ENCODE measurements at places on chromosomes 13 and 19.

- DNase-seq, result no peak
Observed at GRCh38 chr13:26486550-26486949, 70.9 kb upstream of the WASF3 start.

- no peak for DNase-seq
Observed at GRCh38 chr13:46521921-46522747, 30.8 kb upstream of the LRCH1 start.

DNA sequence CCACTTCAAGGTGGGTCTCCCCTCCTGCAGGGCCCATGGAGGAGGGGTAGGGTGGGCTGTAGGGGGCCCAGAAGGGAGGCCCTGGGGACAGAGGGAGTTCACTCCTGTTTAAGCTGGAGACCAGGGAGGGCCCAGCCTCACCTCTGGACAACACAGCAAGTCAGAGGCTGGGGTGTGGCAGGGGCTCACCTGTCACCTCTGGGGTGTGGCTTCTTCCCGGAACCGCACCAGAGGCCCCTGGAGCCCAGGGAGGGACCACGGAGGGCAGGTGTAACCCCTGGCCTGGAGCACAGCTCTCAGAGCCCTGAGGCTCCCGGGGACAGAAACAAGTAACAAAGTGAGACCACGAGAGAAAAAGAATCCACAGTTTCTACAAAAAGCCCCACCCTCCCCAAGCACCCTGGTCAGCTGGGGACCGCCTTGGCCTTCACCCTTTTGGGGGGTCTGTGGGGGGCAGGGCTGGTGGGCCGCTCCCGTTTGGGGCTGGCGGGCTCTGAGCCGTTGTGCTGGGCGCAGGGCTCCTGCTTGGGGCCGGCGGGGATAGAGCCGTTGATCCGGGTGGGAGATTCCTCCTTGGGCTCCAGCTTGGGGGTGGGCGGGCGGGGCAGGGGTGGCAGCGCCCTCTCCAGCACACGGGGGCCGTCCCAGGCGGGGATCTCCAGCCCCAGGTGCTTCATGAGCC is 8.0 kb downstream of the SIRT6 start:
- no peak for DNase-seq

DNA sequence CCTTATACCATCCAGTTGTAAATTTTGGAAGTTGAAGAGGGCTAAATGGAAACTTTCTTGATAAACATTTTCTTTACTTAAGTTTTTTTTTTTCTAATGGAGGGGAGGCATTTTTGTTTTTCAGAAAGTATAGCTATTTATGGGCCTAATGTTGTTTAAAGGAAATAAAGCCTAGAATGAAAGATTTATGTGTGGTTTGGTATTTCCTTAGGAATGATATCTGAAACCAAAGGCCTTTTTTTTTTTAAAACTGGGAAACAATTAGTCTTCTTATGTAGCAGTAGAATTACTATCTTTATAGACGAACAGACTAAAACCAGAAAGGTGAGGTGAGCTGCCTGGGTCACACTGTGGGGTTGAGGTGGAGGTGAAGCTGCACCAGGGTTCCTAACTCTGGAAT is 80.1 kb downstream of the ESD start:
- peak; percentile 48 for DNase-seq

- DNase-seq, result no peak
Observed at GRCh38 chr13:25168790-25169189, 3.3 kb downstream of the AMER2 start.

GRCh38 chr13:110662091-110662490 is 43.8 kb downstream of the CARS2 start:
- DNase-seq, result no peak

DNA sequence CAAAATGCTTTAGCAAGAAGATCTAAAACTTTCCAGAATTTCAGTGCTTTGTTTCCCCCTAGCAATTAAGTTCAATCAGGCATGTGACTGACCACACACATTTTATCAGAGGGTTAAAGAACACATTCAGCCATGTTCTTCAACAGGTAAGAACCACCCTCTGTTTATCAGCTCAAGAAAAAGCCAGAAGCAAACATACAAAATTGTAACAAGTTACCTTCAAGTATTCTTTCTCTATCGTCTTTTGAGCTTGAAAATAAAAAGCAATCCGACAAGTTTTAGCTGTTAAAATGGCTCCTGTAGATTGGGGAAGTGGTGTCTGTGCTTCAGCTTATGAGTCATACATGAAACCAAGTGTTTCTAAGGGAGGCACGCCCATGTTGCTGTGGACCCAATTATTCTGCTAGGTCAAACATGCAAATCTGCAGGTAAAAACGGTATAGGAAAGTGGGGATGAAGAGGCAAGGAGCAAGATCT is at the start of gene ELF1:
ELF1 (minus strand) TSS at position 306 of the 477 bp plus-strand sequence. CDS start 37,262 bp downstream, outside the sequence.
- peak; percentile 30 for DNase-seq

DNA sequence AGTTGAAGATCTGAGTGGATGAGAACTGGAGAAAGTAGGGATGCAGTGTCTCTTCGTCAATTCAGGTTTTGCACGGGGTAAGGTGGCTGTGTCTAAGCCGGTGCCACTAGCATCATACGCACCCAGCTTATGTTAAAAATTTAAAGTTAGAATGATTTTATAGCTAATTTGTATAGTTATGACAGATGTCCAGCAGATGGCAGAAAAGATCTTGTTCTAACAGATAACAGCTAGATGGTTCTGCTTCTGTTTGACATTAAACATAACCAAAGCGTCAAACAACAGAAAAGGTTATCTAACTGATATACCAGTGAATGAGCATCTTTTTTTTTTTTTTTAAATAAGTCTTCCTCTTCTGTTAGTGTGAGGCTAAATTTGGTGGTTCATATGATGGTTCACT is 18.8 kb upstream of the EDDM13 start:
- DNase-seq, result peak; percentile 48

GRCh38 chr13:73110814-73111213 is 52.0 kb downstream of the KLF5 start:
- no peak for DNase-seq

GRCh38 chr19:46753420-46754155 is 7.3 kb upstream of the STRN4 start:
- no peak for DNase-seq

DNA sequence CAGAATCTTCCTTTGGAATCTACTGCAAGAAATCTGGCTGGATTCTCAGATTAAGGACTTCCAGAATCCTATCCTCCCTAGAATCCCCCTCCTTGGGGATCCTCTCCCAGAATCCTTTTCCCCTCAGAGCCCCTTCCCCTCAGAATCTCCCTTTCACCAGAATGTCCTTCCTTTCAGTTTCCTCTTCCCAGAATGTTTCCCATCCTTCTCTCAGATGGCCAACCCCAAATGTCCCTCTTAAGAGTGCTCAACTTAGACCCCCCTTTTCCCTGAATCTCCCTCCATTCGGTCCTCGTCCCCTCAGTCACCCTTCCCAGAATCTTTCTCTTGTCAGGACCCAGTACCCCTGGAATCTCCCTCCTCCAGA is 584 bp upstream of the RPS16 start:
- no peak for DNase-seq

GRCh38 chr13:31747966-31748365 is 8.6 kb downstream of the RXFP2 start:
- DNase-seq, result no peak

DNA sequence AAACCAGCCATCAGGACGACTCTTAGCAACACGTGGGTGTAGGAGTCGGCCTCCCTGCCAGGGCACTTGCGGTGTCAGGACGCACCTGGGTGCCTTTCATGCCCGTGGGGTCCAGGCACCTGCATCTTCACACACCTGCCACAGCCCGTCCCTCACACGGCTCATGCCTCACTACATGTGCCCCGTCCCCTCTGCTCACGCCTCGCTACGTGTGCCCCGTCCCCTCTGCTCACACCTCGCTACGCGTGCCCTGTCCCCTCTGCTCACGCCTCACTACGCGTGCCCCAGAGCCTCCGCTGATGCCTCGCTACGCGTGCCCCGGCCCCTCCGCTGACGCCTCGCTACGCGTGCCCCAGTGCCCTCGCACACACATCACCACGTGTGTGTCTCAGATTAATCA is 58.0 kb upstream of the F7 start:
- no peak for DNase-seq

DNA sequence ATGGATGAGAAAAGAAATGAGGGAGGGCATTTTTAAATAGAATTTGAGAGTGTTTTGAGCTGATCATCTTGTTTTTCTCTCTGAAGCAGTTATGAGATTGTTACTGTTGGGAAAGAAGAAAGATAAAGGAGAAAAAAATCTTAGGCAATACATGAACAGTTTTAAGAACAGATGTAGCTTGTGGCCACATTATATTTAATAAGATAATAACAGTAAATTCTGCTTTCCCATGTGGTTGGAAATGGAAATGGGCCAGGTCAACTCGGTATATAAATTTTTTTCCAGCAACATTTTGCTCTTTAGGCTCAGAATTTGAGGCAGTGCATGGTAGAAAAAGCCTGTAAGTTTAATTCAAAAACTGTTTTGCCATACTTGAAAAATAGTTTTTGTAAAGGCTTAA is 118.7 kb downstream of the POSTN start:
- no peak for DNase-seq

DNA sequence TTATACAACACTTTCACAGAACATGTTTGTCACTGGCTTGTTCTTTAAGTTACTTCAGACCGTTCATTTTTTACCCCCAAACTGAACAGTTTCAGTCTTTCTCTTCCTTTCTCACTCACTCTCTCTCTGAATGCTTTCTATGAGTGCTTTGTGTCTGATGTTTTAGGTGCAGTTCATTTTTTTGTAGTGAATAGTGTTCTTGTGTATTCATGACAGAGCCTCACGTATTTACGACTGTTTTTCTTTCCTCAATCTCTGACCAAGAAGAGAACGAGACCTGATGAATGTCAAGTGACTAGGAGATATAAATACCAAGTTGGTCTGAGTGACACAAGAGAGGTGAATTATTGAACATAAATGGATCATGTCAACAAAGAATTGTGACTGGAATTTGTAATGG is 1525.0 kb upstream of the MIR17HG start:
- no peak for DNase-seq

DNA sequence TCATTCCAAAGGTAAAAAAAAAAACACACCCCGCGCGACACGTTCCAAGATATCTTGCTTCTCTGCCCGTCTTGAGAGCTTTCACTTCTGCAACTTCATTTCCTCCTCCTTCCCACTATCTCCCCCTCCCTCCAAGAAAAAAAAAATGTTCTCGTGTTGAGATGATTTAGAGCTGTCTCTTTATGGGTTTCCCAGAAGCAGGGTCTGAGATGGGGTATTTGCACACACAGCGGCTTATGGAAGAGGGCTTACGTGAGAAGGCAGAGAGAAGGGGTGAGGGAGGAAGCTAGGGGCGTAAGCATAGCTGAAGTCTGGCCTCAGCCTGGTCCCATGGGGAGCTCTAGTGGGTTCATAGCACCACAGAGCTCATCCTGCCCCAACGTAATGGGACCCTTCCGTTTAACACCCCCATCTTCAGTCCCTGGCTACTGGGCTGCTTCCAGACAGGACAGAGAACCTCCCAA is 31.3 kb upstream of the USE1 start:
- DNase-seq, result peak; percentile 52

GRCh38 chr13:33199289-33199850 is 86.2 kb downstream of the STARD13 start:
- no peak for DNase-seq

DNA sequence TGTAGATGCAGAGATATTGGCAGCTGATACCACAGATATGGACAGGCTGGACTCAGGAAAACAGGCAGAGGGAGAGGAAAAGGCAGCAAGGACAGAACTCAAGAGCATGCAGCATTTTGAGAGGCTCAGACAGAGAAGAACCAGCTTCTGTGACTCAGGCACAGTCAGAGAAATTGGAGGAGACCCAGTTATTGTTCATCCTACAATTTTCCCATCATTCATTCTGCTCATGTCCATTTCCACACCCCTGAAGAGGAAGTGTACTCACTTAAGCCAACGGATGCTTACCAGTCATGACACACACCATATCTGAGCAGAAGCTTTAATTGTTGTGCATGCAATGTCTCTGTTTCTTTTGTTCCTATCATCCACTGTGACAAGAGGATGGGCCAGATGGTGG is 359.8 kb upstream of the HTR2A start:
- DNase-seq, result peak; percentile 77

DNA sequence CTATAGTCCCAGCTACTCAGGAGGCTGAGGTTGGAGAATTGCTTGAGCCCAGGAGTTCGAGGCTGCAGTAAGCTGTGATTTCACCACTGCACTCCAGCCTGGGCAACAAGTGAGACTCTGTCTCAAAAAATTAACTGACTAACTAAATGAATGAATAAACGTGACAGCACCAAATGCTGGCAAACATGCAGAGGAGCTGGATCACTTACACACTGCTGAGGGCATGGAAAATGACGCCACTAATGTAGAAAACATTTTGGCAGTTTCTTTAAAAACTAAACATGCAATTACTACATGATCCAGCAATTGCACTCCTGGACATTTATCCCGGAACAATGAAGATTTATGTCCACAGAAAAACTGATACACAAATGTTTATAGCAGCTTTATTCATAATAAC is 31.3 kb upstream of the GTF3A start:
- no peak for DNase-seq

DNA sequence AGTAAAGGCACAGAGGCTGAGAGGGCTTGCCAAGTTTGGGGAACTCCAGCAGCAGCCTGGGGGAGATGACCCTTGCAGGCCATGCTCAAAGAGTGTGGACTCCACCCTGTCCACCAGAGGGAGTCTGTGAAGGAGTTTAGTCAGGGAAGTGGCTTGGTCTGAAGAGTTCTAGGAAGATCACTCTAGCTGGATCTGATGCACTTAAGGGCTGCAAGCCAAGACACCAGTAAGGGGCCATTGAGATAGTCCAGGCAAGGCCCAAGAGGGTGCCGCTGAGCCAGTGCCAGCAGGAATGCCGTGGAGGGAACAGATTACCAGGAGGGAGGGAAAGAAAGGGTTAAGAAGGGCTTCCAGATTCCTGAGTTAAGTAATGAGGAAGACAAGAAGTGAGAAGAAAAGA is 68.7 kb downstream of the ZAR1L start:
- DNase-seq, result peak; percentile 64

DNA sequence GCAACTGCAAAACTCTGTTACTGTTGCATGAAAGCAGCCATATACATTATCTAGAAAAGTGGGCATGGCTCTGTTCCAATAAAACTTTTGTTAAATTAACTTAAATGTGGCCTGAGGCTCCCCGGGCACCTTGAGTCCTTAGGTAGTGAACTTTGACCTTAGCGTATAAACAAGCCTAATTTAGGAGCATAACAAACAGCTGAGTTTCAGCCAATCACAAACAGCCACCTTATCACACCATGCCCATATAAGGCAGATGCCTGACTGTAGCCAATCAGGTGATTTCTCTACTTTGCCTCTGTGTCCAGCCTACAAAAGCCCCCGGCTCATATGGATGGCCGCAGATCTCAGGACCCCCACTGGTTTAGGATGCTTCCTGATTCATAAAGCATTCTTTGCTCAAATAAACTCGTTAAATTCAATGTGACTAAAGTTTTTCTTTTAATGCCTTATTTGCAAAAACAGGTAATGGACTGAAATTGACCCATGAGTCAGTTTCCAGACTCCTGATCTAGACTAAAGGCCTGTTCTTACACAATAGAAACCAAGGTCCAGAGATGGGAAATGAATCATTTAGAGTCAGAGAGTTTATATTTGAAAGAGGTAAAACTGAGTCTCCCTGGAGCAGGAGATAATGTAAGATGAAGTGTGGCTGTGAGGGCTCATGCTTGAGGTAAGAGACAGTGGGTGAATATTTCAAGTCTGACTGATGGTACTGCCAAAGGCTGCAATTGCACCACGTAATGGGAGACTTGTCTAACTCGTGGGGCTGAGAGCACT is 130.2 kb downstream of the FGF9 start:
- DNase-seq, result no peak
